MCF 10A (cell line): ENCODE measurements at places on chromosomes 4 and X. TPM values are rescaled to one million over a fixed set of nuclear protein-coding genes. Genes with fewer than 3 reads are reported as not detected.

DNA sequence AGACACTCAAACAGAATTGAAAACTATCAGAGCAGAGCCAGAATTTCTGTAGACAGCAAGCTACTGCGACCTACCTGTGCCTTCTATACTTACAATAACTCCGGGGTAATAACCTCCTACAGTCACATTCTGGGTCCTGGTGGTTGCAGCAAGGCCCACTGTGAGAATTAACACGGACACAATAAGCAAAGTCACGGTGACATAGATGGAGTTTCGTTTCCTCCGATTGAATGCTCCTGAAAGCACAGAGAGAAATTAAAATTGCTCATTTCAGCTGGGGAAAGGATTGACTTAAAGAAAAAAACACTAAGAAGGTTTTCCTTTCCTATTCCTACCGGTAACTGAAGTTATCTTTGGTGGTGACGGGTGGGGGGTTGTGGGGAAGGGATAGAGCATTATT is 7.0 kb downstream of the TMEM255A start:
- DNase-seq = no peak

- peak; percentile 37 for DNase-seq
These were observed 44.5 kb upstream of the SCML1 start for GRCh38 chrX:17692709-17693346.

Gene DDIT4L
- 0.22 and 0.23 TPM in 2 replicates for total RNA-seq

DNA sequence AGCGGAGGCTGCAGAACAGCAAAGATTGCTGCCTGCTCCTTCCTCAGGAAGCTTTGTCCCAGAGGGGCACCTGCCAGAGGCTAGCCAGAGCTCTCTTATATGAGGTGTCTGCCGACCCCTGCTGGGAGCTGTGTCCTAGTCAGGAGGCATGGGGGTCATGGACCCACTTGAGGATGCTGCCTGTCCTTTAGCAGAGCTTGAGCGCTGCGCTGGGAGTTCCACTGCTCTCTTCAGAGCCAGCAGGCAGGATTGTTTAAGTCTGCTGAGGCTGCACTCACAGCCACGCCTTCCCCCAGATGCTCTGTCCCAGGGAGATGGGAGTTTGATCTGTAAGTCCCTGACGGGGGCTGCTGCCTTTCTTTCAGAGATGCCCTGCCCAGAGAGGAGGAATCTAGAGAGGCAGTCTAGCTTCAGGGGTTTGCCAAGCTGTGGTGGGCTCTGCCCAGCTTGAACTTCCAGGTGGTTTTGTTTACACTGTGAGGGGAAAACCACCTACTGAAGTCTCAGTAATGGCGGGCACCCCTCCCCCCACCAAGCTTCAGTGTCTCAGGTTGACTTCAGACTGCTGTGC is 10.9 kb downstream of the DCK start:
- no peak for DNase-seq

- DNase-seq = no peak
These were observed 34.8 kb downstream of the LIN54 start for GRCh38 chr4:82975792-82976191.

Gene MAP9
- total RNA-seq = 13.2 and 14.2 TPM in 2 replicates

GRCh38 chr4:100848841-100849240 is 331.0 kb upstream of the EMCN start:
- peak; percentile 17 for DNase-seq

DNA sequence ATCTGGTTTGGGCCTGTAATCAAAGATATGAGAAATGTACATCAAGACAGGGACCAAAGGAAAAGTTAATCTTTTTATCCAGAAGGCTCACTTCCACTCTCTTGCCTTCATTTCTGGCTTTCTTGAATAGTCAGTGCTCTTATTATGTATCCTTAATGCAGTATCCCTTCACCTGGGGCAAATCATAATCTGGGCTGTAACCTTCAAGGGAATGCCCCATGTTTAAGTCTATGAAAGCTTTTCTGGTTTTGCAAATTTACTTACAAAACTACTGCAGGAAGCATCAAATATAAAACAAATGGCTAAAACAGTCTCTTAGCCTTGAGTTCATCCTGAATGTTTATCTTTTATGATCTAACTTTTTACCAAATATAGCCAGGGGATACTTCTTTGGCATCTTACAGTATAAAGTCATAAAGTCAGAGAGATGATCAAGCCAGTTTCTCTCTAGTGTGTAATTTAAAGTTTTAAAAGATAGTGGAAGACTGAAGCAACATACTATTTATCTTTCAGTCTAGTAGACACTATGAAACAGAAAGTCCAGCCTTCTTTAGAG is 1214.8 kb downstream of the STIM2 start:
- no peak for DNase-seq

DNA sequence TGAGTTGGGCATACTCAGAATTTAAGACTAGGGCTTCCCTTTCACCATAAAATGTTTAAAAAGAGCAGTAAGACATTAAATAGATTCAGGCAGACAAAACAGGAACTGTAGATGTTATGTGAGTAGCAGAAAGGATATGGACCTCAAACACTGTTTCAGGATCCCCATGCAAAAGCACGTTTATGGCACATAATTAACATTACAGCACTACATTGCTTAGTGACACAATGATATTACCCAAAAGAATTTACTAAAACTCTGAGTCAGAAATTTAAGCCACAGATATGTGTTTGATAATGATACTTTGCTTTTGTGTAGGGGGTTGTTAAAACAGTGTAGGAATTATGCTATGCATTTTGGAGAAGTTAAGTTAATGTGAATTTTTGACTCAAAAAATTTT is 266.3 kb downstream of the PDGFC start:
- no peak for DNase-seq

Gene EDA
- 1.1 and 1.3 TPM in 2 replicates for total RNA-seq

Gene TACR3
- not detected in 2 replicates for total RNA-seq

DNA sequence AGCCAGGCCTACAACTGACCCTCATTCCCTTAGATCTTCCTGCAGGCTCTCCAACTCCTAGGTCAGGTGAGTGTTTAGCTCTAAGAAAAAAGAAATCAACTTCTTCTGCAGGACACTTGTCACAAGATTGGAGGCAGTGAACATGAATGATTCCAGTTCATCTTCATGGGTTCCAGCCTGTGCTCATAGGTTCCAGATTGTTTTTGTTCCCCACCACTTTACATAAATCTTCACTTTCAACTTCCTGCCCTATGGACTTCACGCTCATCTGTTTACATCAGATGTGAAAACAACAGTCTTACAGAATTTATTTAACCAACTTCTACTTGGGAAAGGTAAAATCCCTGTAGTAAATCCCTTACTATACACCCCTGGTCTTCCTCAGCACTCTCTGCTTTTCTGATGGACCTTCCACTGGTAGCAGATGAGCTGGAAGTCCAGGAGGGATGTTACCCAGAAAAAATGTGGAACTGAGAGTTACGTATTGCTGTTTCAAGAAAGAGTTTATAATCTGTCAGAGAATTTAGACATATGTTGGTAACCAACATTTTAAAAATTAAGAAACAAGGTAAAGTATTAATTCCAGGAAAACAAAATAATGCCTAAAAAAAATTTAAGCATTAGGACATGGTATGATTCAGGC is 62.4 kb downstream of the ANAPC10 start:
- no peak for DNase-seq

DNA sequence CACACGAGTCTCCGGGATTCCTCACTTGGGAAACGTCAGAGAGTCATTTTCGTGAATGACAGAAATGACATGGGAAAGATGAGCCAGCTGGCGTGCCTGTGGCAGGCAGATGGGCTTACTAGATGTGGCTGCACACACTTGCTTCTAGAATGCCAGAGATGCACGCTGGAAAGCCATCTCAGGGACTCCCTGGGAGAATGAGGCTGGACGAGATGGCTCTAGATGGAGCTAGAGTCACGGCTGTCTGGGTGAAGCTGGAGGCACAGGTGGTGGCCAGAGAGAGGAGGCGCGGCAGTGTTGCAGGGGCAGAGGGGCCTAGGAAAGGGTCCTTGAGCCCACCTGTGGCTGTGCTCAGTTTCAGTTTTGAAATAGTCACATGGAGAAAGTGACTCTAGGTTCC is 26.0 kb downstream of the TKTL1 start:
- DNase-seq = peak; percentile 41

DNA sequence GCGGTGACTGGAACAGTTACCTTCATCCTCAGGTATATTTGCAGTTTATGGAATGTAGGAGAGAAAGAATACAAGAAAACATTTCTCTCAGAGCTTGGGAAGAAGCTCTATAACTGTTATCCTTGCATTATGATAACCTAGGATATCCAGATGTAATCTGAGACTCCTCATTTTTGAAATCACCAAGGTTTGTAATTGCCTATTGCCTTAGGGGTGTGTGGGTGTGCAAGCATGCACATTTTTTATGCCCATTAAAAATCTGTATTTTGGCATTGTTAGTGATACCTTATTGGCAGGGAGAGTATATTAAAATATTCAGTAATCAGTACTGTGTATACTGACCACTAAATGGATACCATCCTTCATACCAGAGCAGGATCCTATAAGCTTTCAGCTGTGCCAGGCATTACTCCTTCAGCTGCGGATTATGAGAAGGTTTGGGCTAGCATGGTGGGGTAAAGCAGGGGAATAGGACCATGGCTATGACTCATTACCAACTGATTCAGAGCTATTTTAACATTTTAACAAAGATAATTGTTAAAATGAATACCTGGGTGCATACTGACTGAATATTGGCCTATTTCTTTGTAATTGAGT is 8.3 kb downstream of the SEC24B start:
- peak; percentile 55 for DNase-seq
